ENCODE measurements at places on chromosomes 5 and 9.

DNA sequence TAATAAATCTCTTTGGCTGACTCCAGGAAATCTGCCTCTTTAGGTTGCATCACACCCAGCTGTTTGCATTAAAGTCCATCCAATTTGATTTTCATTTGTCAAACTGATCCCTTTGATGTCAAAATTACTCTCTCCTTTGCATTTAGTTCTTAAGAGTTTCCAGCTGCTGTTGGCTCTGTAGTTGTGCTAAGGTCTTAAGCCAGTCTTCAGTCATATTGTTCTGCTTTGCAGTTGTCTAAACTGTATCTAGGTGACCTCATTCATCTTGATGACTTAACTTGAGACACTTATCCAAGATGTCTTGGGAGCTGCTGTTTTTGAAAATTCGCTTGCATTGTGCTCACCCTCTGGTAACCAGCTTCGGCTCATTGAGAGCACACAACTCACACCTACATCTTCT, 386.9 kb upstream of the TLE4 start:
- DNase-seq: no peak

- no peak for DNase-seq
Observed at GRCh38 chr5:174707671-174708070, 16.7 kb upstream of the MSX2 start.

DNA sequence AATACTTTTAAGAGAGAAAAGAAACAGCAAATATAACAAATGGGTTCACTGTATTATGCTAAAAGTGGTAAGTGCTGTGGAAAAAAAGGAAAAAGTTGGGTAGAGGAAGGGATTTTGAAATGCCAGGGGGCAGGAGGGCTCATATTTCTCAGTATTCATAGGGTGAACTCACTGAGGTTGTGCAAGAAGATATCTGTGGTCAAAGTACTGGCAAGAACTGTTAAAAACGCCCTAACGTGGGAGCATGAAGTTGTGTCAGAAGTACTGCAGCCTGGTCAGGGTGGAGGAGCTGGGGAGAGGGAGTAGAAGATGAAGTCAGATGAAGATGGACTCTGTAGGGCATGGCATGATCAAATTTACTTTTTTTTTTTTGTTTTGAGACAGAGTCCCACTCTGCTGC, 31.2 kb upstream of the SLC28A3 start:
- no peak for DNase-seq

DNA sequence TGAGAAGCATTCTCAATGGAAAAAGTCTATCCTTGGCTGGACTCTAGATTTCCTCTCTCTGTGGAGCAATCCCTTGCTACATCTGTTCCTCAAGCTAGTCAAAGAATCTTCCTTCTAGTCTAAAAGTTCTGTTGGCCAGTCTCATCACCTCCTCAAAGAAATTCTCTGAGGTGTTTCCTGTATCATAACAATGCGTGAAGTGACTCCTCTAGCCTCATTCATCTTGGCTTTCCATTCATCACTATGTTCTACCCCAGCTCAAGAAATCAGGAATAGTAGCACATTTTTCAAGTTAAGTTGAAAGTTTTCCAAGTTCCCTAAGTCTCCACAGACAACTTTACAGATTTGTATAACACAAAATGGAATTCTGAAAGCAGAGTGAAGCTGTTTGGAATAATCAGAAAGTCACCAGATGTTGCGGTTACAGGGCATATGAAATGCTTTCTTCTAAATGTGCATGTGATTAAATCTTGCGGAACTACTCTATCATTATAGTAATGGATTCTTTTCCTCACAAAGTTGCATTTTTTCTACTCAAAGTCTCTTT, 176.6 kb upstream of the FREM1 start:
- DNase-seq: no peak

- no peak for DNase-seq
Observed at GRCh38 chr5:35281613-35282012, 51.3 kb upstream of the PRLR start.

DNA sequence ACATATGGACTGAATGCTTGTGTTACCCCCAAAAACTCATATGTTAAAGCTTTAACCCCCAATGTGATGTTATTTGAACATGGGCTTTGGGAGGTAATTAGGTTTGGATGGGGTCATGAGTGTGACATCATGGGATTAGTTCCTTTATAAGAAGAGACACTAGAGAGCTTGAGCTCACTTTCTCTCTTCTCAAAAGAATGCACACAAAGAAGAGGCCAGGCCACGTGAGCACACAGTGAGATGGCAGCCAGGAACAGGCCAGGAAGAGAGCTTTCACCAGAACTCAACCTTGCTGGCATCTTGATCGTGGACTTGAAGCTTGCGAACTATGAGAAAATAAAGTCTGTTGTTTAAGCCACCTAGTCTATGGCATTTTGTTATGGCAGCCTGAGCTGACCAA, 360.6 kb downstream of the NR2F1-AS1 start:
- no peak for DNase-seq

- DNase-seq: no peak
Observed at GRCh38 chr5:1516615-1517601, 6.9 kb downstream of the LPCAT1 start.

GRCh38 chr5:173664154-173664526, 47.7 kb upstream of the BOD1 start:
- DNase-seq: no peak
